ENCODE measurements at places on chromosomes 6 and 20.
A peak's percentile ranks its signal among the peaks of the same experiment; 100 is the strongest.

- peaks cover 3% of the 10 kb centered on the region for H3K27me3 ChIP-seq
- no peak for DNase-seq
- H3K4me1 ChIP-seq, result no peaks in the 10 kb centered on the region
- no peaks in the 10 kb centered on the region for H3K36me3 ChIP-seq
Observed at GRCh38 chr20:48019496-48019895, 234.2 kb upstream of the SULF2 start.

GRCh38 chr6:89045576-89045975 lies 35.0 kb upstream of the PNRC1 start:
- no peak overlapping the region for H3K27ac ChIP-seq
- H3K4me3 ChIP-seq, result no peak overlapping the region
- H3K27me3 ChIP-seq, result peaks cover 3% of the 10 kb centered on the region
- H3K36me3 ChIP-seq, result no peaks in the 10 kb centered on the region

- H3K27me3 ChIP-seq, result peaks cover 50% of the 10 kb centered on the region
- no peak overlapping the region for H3K4me3 ChIP-seq
- no peak for DNase-seq
- H3K36me3 ChIP-seq, result no peaks in the 10 kb centered on the region
- H3K4me1 ChIP-seq, result no peaks in the 10 kb centered on the region
Observed at GRCh38 chr6:41498968-41499599, 47.1 kb upstream of the FOXP4 start.

DNA sequence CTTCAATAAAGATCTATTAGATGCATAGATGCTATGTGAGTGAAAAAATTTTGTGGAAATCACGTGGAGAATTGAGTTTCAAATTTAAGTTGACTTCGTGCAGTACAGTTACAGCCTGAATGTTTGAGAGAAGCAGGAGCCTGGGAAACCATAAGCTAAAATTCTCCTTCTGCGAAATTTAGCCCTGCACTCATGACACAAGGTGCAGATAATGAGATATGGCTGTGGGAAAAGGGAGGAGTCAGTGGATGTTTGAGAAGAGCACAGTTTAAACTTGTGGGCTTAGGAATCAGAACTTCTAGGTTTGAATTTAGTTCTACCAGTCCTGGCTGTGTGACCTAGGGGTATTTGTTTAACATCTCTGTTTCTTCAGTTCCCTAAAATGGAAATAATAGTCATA lies 32.1 kb upstream of the SIRPG start:
- no peak for DNase-seq
- no peak overlapping the region for H3K4me3 ChIP-seq
- peaks cover 9% of the 10 kb centered on the region for H3K36me3 ChIP-seq
- peaks cover 36% of the 10 kb centered on the region for H3K4me1 ChIP-seq
- no peak overlapping the region for H3K27ac ChIP-seq
- H3K27me3 ChIP-seq, result no peaks in the 10 kb centered on the region

DNA sequence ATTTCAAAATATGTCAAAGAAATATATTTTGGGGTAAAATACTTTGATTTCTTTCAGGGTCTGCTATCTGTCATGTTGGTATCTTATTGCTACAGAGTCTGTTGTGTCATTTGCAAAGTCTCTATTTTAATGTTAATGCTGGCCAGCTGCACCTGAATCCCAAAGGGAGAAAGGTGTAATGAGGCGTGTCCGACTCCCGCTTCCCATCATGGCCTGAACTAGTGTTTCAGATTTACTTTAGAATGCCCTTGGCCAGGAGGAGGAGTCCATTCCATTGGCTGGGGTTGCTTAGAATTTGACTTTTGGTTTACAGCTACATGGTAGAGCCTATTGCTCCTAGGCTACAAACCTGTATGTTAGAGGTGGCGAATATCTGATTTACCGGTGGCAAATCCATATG lies 69.3 kb downstream of the FAM50B start:
- peaks cover 22% of the 10 kb centered on the region for H3K4me1 ChIP-seq
- no peak overlapping the region for H3K27ac ChIP-seq

GRCh38 chr6:147560670-147561069 lies 52.2 kb downstream of the SAMD5 start:
- H3K4me1 ChIP-seq, result no peaks in the 10 kb centered on the region
- H3K36me3 ChIP-seq, result no peaks in the 10 kb centered on the region
- no peak for DNase-seq
- no peaks in the 10 kb centered on the region for H3K27me3 ChIP-seq
- H3K4me3 ChIP-seq, result no peak overlapping the region

GRCh38 chr6:31048099-31048498 lies 37.8 kb downstream of the MUC22 start:
- H3K36me3 ChIP-seq, result no peaks in the 10 kb centered on the region
- no peak overlapping the region for H3K27ac ChIP-seq
- H3K27me3 ChIP-seq, result peaks cover 29% of the 10 kb centered on the region
- no peak for DNase-seq
- no peak overlapping the region for H3K4me3 ChIP-seq
- no peaks in the 10 kb centered on the region for H3K4me1 ChIP-seq

DNA sequence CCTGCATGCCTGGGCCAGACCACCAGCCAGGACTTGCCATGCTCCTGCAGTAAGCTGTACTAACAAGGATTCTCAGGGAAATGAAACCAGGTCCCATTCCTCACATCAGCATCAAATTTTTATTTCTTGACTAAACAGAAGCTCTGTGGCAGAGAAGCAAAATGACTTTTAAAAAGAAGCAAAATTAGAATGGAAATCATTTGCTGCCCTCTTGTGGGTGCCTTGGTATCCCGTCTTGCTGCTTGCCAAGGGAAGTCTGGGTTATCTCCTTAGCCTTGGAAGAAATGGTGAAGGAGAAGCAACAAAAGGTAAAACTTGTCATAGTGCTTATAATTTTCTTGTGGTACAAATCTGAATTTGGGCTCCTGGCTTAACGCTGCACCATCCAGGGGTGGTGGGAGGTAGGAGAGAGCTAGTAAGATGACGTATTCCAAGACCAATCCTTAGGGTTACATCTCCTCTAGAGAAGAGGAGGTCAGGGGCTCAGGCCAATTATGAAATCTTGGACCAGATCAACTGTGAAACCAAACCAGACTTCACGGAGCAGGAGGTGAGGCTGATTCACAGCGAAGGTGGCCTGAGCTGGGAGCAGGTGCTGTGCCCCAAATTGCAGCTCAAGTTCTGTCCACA lies 107.5 kb downstream of the FAXC start:
- no peaks in the 10 kb centered on the region for H3K27me3 ChIP-seq
- H3K27ac ChIP-seq, result no peak overlapping the region
- H3K4me1 ChIP-seq, result no peaks in the 10 kb centered on the region
- DNase-seq, result no peak
- no peaks in the 10 kb centered on the region for H3K36me3 ChIP-seq
- no peak overlapping the region for H3K4me3 ChIP-seq

DNA sequence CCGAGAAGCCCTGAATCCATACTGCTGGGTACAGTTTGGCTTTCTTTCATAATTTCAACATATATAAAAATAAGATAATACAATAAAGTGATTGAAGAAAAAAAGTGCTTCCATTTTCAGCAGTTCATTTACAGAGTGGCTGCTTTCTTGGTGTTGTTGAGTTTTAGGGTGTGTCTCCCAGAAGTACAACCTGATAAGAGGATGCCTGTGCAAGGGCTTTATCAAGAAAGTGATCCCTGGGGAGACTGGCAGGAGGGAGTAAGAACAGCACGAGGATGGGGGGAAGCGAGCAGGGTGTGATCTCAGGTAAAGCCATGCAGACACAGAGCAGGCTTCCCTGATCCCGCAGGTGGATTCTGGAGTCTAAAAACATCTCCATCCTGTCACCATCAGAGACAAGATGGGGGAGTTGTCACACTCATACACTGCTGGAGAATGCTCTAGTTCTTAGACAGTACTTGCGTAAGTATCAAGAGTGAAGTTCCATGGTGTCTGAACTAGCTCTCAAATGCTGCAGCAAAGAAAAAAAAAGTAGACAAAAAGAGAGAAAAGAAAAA lies 395.9 kb downstream of the CDH26 start:
- H3K27me3 ChIP-seq, result no peaks in the 10 kb centered on the region
- H3K27ac ChIP-seq, result no peak overlapping the region
- H3K36me3 ChIP-seq, result no peaks in the 10 kb centered on the region
- H3K4me3 ChIP-seq, result no peak overlapping the region
- no peaks in the 10 kb centered on the region for H3K4me1 ChIP-seq

DNA sequence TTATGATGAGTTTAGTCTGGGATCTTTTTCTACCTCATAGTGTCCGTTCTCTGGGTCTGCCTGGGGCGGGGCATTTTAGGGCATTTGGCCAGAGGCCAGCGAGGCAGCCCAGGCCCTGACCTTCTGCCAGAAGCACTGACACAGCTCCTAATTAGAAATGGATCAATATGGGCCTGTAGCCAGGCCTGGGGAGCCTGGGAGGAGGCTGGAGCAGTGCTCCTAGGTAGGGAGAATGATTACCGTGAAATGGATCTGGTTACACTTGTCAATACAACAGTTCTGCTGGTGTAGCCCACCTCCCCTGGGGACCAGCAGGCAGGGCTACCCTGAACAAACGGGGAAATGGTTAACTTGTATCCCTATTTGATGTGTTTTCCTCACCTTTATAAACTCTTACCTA lies 23.0 kb downstream of the RALY start:
- peaks cover 54% of the 10 kb centered on the region for H3K4me1 ChIP-seq
- no peak overlapping the region for H3K27ac ChIP-seq
- DNase-seq, result no peak
- H3K36me3 ChIP-seq, result peaks cover 14% of the 10 kb centered on the region

GRCh38 chr6:130708338-130708737 lies 118.9 kb upstream of the SMLR1 start:
- peaks cover 4% of the 10 kb centered on the region for H3K36me3 ChIP-seq
- H3K4me1 ChIP-seq, result peaks cover 11% of the 10 kb centered on the region
- H3K4me3 ChIP-seq, result no peak overlapping the region
- no peak overlapping the region for H3K27ac ChIP-seq
- peaks cover 2% of the 10 kb centered on the region for H3K27me3 ChIP-seq

GRCh38 chr6:43105538-43106222 lies 29.6 kb downstream of the PTK7 start:
- peaks cover 8% of the 10 kb centered on the region for H3K27me3 ChIP-seq
- H3K27ac ChIP-seq, result no peak overlapping the region
- H3K36me3 ChIP-seq, result no peaks in the 10 kb centered on the region
- DNase-seq, result no peak
- H3K4me3 ChIP-seq, result no peak overlapping the region

- no peak overlapping the region for H3K27ac ChIP-seq
- no peaks in the 10 kb centered on the region for H3K36me3 ChIP-seq
- peak; percentile 61 for DNase-seq
- peaks cover 13% of the 10 kb centered on the region for H3K4me1 ChIP-seq
- H3K4me3 ChIP-seq, result peak overlapping the region; percentile 50
Observed at GRCh38 chr20:1965520-1966351, 28.1 kb downstream of the PDYN start.

DNA sequence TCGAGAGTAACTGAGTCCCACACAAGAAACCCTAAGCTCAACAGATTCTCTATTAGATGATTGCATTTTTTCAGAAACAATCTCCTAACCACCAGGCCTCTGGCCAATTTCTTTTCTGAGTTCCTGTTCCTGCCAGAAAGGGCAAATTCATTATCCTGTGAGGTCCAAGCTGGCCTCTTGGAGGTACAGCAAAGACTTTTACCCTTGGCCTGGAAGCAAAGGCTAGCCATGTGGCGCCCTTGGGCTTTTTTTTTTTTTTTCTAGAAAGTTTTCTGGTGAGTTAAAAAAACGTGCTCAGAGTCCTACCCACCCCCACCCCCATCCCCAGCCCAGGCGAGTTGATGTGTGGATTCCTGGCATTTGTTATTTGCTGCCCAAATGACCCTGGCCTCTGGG lies 59.0 kb upstream of the EEF1A1 start:
- H3K36me3 ChIP-seq, result peaks cover 5% of the 10 kb centered on the region
- no peaks in the 10 kb centered on the region for H3K27me3 ChIP-seq
- peak overlapping the region; percentile 97 for H3K27ac ChIP-seq
- no peak for DNase-seq
- H3K4me1 ChIP-seq, result peaks cover 12% of the 10 kb centered on the region

DNA sequence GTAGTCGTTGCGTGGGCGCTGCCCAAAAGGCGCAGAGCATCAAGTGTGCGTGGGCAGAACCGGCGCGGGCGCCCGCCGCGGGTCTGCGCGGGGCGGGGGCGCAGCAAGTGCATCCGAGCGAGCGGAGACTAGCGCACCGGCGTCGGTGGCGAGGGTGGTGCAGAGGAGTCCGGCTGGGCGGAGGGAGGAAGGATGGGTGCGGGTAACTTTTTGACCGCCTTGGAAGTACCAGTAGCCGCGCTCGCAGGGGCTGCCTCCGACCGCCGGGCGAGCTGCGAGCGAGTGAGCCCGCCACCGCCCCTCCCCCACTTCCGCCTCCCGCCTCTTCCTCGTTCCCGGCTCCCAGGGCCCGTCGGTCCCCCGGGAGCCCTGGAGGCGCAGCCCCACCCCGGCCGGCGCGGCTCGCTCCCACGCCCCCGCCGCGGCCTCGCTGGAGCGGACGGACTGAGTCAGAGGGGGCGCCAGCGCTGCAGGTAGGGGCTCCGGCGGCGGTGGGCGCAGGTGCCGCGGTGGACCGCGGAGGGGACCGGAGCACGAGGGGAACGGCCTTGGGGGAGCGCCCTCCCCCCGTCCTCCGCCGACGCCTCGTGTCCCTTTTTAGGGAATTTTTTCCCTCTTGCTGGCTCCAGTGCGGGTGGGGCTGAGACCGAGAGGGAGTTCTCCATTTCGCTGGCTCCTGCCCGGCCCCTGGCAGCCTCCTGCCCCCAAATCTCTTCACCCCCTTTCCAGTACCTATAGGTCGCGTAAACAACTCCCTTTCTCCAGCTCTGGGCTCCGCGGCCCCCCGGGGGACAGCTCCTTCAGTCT lies 1.6 kb upstream of the DBNDD2 start:
- no peaks in the 10 kb centered on the region for H3K36me3 ChIP-seq
- peak overlapping the region; percentile 77 for H3K4me3 ChIP-seq
- H3K27me3 ChIP-seq, result peaks cover 13% of the 10 kb centered on the region
- no peak for DNase-seq
- peaks cover 16% of the 10 kb centered on the region for H3K4me1 ChIP-seq

- H3K4me1 ChIP-seq, result peaks cover 3% of the 10 kb centered on the region
- H3K27ac ChIP-seq, result no peak overlapping the region
- peaks cover 13% of the 10 kb centered on the region for H3K27me3 ChIP-seq
Observed at GRCh38 chr20:1902188-1902587, 7.0 kb downstream of the SIRPA start.

DNA sequence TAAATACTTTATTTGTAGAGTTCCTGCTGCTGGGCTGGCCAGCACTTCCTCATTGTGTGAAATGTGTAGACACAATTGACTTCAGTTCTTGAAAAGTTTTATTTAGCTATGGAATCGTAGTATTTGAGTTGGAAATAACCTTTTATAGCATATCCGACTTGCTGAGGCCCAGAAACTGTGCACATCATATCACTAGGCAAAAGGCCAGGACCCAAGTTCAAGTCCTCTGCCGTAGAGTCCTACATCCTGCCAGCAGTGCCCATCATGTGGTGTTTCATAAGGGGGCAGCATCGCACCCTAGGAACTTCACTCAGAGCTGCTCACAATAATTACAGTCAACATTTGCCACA lies 207.7 kb upstream of the SNX9 start:
- no peak overlapping the region for H3K27ac ChIP-seq
- H3K4me1 ChIP-seq, result no peaks in the 10 kb centered on the region
- no peaks in the 10 kb centered on the region for H3K27me3 ChIP-seq
- no peak overlapping the region for H3K4me3 ChIP-seq
- no peak for DNase-seq
- no peaks in the 10 kb centered on the region for H3K36me3 ChIP-seq

Data from activated T-helper 2 cell treated with anti-CD3 and anti-CD28 coated beads, Interferon-gamma antibody, Interleukin-2, Interleukin-4, amounts not matched to agents 10 μg/mL and 5 μg/mL and 100 μg/mL, durations not matched to agents 14 hours and 24 hours and 36 hours (primary cell).